ENCODE measurements at places on chromosomes 2 and 18.

DNA sequence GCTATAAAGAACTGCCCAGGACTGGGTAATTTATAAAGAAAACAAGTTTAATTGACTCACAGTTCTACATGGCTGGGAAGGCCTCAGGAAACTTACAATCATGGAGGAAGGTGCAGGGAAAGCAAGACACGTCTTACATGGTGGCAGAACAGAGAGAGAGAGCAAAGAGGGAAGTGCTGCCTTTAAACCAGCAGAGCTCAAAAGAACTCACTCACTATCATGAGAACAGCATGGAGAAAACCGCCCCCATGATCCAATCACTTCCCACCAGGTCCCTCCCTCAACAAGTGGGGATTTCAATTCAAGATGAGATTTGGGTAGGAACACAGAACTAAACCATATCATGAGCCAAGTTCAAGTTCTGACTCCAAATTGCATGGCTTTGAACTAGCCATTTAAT lies 62.8 kb upstream of the PPP1CB start:
- no peak for DNase-seq

DNA sequence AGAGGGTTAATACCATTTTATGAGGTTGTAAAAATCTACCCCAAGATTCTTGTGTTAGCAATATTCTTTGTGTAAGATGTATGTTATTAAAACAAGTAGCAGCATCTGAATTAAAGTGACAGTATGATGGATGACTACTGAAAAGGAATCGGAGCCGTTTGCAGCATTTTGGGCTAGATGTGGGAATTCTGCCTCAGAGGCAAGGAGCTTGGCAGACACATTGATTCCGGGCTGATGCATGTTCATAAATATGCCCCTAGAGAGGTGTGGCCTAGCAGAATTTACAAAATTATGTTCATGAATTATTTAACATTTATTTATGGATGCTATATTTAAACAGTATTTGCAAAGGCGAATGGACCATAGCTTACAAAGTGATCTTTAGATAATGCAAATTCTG lies 389.0 kb upstream of the ETAA1 start:
- DNase-seq: no peak

DNA sequence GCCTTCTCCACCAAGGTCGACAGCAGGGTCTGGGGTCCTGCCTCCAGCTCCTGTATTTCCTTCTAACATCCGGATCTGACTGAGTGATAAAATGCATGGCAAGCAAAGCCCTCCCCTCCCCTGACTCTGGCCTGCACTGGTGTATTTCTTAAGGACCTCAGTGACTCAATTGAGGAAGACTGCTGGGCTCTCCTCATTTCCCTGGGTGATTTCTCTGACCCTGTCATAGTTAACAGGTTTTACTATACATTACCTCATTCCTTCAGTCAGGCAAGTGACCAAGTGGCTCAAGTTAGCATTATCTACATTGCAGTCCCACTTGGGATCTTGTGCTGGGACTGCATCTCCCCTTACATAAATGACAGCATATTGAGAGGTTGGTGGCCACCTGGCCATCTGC lies 38.8 kb upstream of the CCBE1 start:
- no peak for DNase-seq

GRCh38 chr2:219129589-219129988 lies 31.0 kb downstream of the NHEJ1 start:
- DNase-seq: no peak

GRCh38 chr2:48148841-48149430 lies 242.6 kb upstream of the FBXO11 start:
- DNase-seq: no peak
